Urinary bladder (tissue), 4 donors: ENCODE measurements at places on chromosomes 3 and 15.

DNA sequence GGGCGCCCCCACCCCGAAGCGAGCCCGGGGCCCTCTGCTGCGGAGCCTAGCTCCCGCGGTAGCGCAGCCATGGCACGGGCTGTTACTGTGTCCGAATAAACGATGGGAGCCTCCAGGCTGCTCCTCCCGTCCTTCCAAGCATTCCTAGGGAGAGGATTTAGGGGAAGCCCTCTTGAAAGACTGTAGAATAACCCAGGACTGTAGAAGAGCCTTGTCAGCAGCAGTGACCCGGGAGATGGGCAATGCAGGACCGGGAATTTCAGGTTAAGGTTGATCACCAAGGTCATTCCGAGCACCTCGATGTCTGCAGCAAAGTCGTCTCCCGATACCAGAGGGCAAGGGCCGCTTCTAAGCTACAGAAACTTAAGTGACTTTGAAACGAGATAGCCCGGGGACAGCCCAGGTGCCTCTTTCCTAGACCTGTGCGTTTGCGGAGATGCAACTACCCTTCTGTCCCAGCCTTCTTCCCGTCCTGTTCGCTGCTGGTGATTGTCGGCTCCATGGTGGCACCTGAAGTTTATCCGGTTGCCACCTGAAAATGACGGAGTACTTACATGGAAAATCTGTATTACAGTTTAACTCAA is 753 bp upstream of the MYO5A start:
- no peak for DNase-seq

GRCh38 chr15:81433462-81433861 is 59.4 kb upstream of the TMC3 start:
- no peak for DNase-seq

GRCh38 chr3:125129512-125129997 is 73.8 kb upstream of the HEG1 start:
- no peak for DNase-seq

- no peak for DNase-seq
Measured at GRCh38 chr15:66952756-66953522, 112.5 kb upstream of the SMAD3 start.

GRCh38 chr3:56351537-56351936 is 116.7 kb downstream of the ERC2 start:
- no peak for DNase-seq

GRCh38 chr15:92586383-92586942 is 69.1 kb downstream of the FAM174B start:
- DNase-seq, result no peak

- DNase-seq, result no peak
Measured at GRCh38 chr3:132623646-132624045, 26.6 kb downstream of the ACKR4 start.

- DNase-seq, result no peak
Measured at GRCh38 chr15:65960586-65960985, 91.3 kb downstream of the RAB11A start.

GRCh38 chr3:58403513-58404109 is 30.0 kb downstream of the PDHB start:
- no peak for DNase-seq

DNA sequence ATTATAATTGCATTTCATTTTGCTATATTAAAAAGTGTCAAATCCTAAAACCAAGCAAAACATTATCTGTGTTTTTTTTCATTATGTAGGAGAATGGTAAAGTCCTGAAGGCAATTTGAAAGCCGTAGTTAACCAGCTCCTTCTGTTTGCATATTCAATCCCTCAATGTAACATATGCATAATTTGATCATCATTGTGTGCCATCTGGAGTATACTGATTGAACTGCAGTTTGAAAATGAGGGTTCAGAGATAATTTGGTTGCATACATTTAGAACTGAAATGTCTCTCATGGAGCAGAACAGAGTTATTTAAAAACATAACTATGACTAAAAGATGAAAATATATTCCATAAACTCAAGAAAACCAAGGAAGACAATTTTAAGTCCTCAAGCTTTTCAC is 518.6 kb downstream of the GBE1 start:
- no peak for DNase-seq

DNA sequence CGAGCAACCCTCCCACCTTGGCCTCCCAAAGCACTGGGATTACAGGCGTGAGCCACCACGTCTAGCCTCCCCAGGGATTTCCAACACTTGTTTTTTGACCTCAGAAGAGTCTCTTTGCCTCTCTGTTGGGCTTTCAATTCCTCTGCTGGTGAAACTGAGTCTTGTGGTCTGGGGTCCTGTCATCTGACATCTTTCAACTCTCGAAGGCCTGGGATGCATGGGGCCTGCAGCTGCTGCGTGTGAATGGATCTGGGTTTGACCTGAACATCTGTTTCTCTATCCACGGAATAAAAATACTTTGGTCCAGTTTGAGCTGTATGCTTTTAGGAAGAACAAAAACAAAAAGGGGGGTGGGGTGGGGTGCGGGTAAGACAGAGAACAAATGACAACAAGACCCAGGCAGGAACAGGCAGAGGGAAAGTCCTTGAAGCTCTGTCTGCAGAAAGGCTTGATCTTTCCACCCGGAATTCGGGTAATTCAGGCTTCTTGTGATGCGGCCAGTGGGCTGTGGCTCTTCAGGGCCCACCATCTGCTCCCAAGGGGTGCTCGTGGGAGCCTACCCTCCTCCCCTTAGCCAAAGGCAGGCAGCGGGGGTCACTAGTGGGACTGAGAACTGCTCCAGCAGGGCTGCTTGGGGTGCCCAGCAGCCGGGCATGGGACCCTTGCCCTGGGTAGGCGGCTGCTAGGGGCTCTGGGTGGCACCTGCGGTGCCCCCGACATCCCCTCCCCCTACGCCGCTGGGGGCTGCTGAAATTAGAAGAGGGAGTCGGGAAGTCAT is 71.5 kb downstream of the SLC12A8 start:
- no peak for DNase-seq
